Urinary bladder (tissue), 4 donors: ENCODE measurements at places on chromosomes 7 and 10.

GRCh38 chr10:80518807-80519360 lies 18.8 kb upstream of the SH2D4B start:
- DNase-seq: no peak

DNA sequence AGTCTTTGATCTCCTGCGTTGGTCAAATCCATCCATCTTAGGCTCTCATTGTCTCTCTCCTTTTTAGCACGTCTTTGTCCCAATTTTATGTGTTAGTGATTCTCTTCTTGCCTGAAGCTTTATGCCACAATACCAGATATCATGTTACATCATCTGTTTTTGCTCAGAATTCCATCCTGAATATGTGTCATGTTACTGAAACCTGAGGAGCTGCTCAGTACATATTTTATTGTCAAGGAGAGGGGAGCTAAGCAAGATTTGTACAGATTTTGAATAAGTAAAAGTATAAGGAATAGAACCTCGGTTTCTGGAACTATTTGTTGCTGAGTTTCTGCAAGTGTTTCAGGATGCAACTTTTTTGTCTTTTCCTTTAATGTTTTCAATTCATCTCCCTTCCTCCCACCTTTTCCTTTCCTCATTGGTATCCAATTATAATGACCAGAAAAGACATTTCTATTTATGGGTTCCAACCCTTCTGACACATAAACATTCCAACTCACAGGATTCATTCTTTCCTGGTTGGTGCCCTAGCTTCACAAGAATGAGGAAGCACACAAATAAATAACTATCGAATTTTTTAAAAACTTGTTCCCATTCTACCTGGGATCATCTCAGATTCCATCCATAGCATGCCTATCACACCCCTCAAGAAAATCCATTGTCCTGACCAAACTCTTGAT lies 291.8 kb downstream of the CRPPA start:
- DNase-seq: no peak

GRCh38 chr10:11876805-11877590 lies 53.8 kb downstream of the PROSER2 start:
- no peak for DNase-seq

DNA sequence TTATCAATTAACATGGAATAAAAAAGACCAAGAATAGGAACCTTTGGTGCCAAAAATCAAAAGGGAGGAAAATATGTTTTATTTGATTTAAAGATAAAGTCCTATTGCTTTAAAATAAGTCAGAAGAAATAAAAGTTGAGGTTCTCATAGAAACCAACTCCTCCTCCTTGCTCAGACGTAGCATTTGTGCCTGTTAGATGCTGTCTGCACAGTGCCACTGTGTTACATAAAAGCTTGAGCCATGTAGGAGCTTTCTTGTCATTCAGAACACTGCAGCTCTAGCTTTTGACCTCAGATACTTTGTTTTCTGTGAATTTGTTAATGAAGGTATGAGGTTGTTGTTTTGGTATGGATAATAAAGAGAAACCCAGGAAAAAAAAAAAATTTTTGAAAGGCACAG lies 50.3 kb downstream of the LRRC4 start:
- no peak for DNase-seq

DNA sequence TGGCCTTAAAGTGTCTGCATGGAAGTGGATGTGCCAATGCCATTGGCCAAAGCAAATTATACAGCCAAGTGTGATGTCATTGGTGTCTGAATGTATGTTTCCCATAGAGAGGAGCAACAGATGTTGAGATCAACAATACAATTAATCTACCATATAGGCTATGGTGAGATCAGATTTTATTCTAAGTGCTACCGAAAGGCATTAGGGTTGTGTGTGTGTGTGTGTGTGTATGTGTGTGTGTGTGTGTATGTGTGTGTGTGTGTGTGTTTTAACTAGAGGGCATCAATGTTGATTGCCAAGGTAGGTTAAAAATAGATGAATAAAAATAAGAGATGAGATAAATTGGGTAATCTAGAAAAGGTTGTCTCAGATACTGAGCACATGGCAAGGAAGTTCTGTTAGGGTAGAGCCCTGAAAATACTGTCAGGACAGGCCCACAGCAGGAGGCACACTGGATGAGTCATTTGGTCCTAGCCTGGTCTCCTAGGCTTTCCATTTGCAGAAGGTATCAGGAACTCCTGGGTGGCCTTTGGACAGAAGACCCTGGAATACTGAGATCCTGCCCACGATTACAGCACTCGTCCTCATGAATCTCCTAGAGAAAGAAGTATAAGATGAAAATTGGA lies 446.0 kb upstream of the PODXL start:
- DNase-seq: no peak

- DNase-seq: no peak
Observed at GRCh38 chr7:96337519-96337918, 15.6 kb upstream of the SLC25A13 start.
